ENCODE measurements at places on chromosomes 5 and 9. TPM values are rescaled to one million over a fixed set of nuclear protein-coding genes. Genes with fewer than 3 reads are reported as not detected.

GRCh38 chr5:69105996-69106906, 12.4 kb downstream of the SLC30A5 start:
- peak overlapping the region; percentile 19 for H3K27ac ChIP-seq
- H3K36me3 ChIP-seq: no peaks in the 10 kb centered on the region
- H3K4me1 ChIP-seq: peaks cover 12% of the 10 kb centered on the region

Gene PCDHA4
- not detected for total RNA-seq

DNA sequence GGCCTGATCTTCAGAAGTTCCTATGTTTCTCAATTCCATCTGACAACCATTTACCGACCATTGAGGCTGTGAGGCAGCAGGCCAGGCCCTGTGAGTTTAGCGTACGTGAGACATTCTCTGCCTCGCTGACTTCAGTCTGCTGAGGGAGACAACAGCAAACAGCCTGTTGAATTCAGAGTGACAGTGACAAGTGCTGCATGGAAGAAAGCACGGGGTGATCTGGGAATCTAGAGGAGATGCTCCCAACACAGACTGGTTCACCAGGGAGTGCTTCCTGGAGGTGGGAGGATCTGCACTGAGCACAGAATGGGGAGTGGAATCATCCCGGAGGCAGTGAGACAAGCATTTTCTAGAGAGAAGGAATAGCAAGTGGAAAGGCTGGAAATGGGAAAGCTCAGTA, 10.0 kb upstream of the DDX41 start:
- H3K4me3 ChIP-seq: no peak overlapping the region
- no peaks in the 10 kb centered on the region for H3K27me3 ChIP-seq
- DNase-seq: no peak
- H3K27ac ChIP-seq: no peak overlapping the region

Gene PCDH12
- not detected for total RNA-seq

Gene HSD17B4
- 49.4 TPM for total RNA-seq

GRCh38 chr9:133950629-133951111, 41.5 kb downstream of the VAV2 start:
- no peak overlapping the region for H3K4me3 ChIP-seq
- no peak overlapping the region for H3K27ac ChIP-seq

- no peaks in the 10 kb centered on the region for H3K27me3 ChIP-seq
- no peaks in the 10 kb centered on the region for H3K4me1 ChIP-seq
- H3K27ac ChIP-seq: no peak overlapping the region
- H3K4me3 ChIP-seq: no peak overlapping the region
- DNase-seq: no peak
Measured at GRCh38 chr9:88291056-88291455, 97.2 kb upstream of the SPIN1 start.

Data from naive thymus-derived CD8-positive, alpha-beta T cell (primary cell).